ENCODE measurements at places on chromosomes 6 and 20.

- no peak for DNase-seq
Measured at GRCh38 chr6:93183531-93183972, 235.8 kb downstream of the EPHA7 start.

GRCh38 chr20:40631119-40631631 lies 57.9 kb downstream of the MAFB start:
- no peak for DNase-seq

GRCh38 chr6:13124131-13124530 lies 204.2 kb downstream of the TBC1D7 start:
- DNase-seq: no peak

- DNase-seq: no peak
Measured at GRCh38 chr6:165678904-165679303, 15.9 kb upstream of the PDE10A start.

GRCh38 chr6:37058084-37058586 lies 52.7 kb downstream of the FGD2 start:
- no peak for DNase-seq

DNA sequence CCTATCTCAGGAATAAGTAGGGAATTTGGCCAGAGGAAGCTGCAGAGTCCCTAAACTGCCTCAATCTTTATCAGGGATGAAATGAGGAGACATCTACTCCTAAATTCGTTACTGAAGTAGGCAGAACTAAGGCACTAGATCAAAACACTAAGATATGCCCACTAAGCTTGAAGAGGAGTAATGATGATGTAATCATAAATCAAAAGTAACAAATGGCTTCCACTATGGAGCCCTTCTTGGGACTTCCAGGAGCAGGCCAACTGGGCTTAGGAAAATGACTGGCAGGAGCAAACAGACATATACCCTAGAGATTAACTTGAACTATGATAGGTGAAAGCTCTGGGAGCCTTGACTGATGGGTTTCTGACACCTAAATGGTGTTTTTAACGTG lies 15.4 kb downstream of the ZSCAN12 start:
- no peak for DNase-seq

DNA sequence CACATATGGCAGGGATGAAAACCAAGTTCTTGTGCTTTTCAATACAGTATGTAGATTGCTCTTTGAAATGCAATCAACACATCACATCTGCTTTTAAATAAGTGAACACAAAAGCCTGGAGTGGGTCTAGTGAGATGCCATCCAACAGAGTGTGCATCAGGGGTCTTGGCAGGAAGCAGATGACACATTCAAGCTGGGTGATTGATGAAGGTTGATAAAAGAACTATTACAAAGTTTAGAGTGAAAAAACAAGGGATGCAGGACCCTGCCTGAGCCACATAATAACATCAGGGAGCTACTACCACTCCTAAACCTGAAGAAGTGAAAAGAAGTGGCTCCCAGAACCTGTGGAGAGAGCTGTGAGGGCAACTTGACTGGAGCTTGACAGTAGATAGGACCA lies 16.6 kb upstream of the PLCB1 start:
- DNase-seq: no peak

- no peak for DNase-seq
Measured at GRCh38 chr20:51385646-51386530, 156.6 kb downstream of the NFATC2 start.

Data from cerebellar nuclear complex (tissue), 1 donor.